ENCODE measurements at places on chromosomes 2 and 18.

DNA sequence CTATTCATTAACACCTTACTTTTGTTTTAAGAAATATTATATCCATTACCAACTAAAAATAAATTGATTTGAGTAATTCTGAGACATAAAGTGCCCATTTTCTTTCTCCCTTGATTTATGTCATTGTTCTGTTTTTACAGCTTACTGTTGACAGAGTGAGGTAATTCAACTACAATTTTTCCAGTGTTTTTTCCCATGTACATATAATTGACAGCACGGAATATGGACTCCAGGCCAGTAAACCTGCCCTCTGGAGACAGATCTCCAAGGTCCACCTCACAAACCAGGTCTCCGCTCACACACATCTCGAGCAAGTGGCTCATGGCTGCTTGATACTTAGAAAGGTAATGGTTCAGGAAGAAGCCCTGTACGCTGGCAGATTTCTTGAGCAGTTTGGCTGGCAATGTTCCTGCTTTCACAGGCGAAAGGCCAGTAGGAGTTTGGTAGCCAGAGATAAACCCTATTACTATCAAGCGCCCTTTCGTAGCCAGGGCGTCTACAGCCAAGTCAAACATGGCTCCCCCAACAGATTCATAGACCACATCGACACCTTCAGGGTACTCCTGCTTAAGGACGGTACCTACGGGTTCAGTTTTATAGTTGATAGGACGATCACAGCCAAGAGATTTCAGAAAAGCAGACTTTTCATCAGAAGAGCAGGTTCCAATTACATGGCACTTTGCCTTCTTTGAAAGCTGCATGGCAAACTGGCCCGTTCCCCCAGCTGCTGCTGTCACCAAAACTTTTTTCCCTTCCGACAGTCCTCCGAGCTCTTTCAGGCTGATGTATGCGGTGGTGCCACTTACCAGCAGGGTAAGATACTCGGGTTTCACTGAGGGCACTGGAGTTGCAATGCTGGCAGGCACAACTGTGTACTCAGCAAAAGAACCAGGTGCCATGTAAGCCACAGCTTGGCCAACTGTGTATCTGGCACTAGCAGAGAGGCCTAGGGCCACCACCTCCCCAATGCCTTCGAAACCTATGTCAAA is 7.4 kb downstream of the PTGR3 start:
- no peak for DNase-seq

- DNase-seq: no peak
These were observed 251.7 kb upstream of the ST6GAL2 start for GRCh38 chr2:107137706-107138105.

DNA sequence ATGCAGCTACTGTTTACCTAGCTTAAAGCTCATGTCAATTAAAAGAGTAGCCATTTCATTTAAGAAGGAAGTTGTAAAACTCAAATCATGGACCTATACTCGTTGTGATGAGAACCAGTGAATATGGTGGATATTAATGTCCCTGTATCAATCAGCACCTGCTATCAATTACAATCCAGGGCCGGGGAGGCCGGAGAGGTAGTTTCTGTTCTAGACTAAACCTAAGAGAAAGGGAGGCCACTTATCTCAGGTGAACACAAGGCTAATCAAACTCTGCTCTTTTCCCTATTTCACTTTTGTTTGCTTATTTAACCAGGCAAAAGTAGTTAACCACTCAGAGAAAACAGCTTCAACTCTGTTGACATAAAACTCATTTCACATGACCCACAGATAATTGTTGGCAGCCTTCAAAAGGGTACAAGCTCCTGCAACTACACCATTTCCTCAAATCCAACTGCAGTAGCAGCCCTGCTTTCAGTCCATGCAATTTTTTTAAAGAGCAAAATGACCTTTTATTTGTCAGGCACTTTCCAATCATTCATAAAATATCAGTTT is 27.8 kb upstream of the SLC9A2 start:
- no peak for DNase-seq

DNA sequence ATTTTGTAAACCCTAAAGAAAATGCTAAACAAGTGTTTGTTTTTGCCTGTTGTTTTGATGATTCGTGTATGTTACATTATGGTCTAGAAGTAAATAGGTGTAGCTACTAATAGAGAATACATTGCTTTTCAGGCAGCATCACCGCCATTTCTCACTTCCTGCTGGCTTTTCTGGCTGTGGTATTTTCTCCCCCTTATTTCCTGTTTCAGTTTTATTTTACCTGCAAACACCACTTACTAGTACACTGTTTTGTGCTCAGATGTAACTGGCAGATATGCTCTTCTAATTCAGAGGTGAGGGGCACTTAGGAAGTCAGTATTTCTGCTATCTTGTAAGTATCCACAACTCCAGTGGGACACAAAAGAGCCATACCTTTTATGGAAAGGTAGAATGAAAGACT is 38.1 kb upstream of the SLC3A1 start:
- DNase-seq: no peak

GRCh38 chr2:6107290-6107689 is 415.1 kb downstream of the SOX11 start:
- DNase-seq: no peak

- DNase-seq: no peak
These were observed 200.3 kb downstream of the MBD5 start for GRCh38 chr2:148221166-148221565.

- no peak for DNase-seq
These were observed 359.3 kb downstream of the IRS1 start for GRCh38 chr2:226440127-226440918.

- DNase-seq: peak; percentile 44
These were observed 30.9 kb upstream of the SERPINB12 start for GRCh38 chr18:63511285-63511684.

- no peak for DNase-seq
These were observed 26.9 kb upstream of the RAB31 start for GRCh38 chr18:9681217-9681616.

DNA sequence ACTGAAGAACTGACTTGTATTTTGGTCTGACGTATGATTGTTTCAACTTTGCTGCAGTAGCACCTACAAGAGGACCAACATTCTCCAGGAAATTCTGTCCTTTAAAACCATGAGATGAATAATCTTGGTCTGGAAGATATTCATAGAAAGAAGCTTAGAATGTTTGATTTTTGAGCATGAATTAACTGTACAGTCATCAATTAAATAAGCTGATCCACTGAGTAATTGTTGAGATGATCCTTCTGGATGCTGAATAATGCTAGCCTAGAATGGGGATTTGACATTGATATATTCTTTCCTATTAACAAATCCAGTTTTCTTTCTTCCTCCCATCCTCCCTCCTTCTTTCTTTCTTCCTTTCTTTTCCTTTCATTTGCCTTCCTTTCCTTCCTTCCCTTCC is 39.0 kb upstream of the CDK5R2 start:
- no peak for DNase-seq

DNA sequence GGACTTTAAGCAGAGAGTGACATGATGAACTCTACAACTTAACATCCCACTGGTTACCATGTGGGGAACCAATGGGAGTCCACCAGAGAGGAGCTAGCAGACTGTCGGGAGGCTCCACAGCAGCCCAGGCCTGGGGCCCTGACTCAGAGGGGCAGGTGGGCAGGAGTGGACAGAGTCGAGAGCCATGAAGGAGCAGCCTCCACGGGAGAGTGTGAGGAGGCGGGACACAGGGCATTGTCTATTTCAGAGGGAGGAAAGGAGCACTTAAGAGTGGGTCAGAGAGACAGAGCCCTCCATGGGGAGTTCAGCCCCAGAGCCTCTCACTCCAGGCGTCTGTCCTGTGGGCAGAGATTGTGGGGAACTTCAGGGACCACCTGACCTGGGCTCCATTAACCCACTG is 118.7 kb downstream of the CYP26B1 start:
- no peak for DNase-seq

GRCh38 chr2:174024524-174025270 is 59.5 kb upstream of the SP3 start:
- DNase-seq: no peak

GRCh38 chr2:47777277-47777937 is 5.5 kb upstream of the MSH6 start:
- DNase-seq: no peak

DNA sequence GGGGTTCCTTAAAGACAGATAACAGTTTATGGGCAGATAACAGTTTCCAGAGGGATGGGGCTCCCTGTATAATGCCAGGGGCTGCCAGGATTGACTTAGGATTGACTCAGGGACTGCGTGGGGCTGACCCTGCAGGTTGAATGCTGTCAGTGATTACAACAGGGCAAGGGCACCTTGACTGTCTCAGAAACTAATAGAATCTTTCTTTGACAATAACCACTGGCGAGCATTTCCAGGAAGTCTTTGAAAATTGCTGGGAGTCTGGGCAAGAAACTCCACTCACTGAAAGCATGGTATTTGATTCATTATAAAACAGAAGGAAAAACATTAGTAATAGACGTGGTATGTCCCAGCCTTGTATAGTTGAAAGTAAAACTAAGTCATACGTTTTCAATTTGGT is 101.0 kb downstream of the GPD2 start:
- no peak for DNase-seq

- no peak for DNase-seq
These were observed 901 bp upstream of the MFSD6 start for GRCh38 chr2:190407246-190407661.

DNA sequence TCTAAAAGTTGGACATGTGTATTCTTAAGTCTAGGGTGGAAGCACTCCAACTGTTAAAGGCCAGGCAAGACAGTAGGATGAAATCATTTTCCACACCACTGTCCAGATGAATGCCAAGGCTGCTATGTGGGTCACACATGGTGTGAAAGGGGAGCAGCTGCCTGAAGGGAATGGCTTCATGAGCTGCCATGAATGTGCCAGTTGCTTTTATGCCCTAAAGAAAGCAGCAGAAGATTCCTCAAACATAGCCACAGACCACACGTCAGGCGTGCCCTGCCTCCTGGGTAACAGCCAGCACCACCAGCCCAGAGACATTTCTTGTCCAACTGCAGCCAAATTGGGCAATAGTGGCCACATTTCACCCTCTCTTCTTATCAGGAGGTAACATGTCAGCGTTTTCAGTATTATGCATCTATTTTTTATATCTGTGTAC is 130.2 kb downstream of the MTCL1 start:
- no peak for DNase-seq

DNA sequence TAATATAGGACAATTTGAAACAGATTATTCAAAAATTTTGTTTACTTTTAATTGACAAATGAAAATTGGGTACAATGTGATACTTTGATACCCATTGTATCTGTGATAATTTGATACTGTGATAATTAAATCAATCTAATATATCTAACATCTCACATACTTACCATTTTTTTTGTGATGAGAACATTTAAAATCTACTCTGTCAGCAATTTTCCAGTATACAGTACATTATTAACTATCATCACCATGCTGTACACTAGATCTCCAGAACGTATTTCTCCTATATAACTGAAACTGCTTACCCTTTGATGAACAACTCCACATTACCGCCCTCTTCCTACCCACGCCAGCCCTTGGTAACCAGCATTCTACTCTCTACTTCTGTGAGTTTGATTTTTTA is 139.7 kb upstream of the TFPI start:
- no peak for DNase-seq

DNA sequence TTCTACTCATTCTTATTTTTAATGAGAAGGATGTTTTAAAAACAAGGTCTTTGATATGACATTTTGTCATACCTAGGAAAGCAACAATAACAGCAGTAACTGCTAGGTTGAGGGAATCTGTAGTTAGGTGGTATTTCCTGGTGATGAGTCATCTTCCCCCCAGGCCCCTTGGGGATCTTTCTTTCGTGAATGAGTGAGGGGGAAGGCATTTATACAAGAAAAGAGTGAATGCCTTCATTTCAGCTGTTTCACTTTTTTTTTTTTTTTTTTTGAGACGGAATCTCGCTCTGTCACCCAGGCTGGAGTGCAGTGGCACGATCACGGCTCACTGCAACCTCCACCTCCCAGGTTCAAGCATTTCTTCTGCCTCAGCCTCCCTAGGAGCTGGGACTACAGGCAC is 108.6 kb downstream of the MAP4K4 start:
- DNase-seq: peak; percentile 57

GRCh38 chr2:173708806-173709205 is 256.4 kb downstream of the SP3 start:
- DNase-seq: no peak

GRCh38 chr2:210003359-210003758 is 921 bp downstream of the RPE start:
- no peak for DNase-seq

GRCh38 chr2:212532585-212532984 is 6.0 kb downstream of the ERBB4 start:
- DNase-seq: no peak

DNA sequence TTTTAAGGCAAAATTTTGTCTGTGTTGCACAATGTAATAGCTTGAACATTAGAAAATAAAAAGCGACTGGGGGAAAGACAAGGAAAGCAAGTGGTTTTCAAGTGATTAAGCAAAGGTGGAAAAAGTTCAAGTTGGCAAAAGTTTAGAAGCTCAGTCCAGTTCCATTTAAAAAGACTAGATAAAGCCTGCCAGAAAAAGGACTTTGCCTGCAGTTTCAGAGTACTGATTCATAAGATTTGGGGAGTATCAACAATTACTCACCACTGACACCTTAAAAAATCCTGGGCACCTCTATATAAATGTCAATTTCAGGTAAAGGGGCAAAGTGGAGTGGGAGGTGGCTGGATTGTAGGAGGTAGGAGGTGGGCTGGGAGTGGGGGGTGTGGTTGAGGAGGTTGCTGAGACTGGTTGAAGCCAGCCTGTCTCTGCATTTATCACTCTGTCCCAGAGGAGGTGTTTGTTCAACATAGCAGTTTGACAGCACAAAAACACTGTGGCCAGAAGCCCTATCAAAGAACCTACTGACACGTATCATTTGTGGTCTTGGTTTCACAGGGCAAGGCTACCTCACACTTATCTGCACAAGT is 14.6 kb downstream of the ZEB2 start:
- no peak for DNase-seq

DNA sequence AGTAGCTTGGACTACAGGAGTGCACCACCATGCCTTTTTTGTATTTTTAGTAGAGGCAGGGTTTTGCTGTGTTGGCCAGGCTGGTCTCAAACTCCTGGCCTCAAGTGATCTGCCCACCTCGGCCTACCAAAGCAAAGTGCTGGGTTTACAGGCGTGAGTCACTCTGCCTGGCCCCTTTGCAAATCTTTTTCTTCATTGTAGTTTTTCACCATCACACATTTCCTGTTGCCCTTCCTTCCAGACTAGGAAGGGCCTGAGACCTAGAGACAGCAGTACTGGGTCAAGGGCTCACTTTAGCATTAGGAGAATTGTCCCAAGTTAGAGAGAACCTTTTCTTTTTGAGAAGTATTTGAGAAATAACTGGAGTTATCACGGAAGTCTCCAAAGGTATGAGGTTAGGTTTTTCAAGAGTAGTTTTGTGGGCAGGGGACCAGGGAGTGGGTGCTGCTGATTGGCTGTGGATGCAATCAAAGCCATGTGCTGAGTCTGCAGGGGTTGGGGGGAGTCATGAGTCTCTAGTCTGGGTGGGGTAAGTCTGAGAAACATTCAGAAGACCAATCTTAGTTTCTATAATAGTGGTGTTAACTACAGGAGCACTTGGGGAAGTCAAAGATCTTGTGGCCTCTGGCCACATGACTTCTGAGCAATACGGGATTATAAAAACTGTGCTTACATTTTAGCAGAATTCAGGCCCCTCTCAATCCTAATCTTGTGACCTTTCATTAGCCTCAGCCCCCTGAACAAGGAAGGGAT is 23.7 kb downstream of the B3GNT2 start:
- DNase-seq: no peak
